Muscle of back (tissue), 13 donors: ENCODE measurements at places on chromosomes 6 and 20. TPM values are rescaled to one million over a fixed set of nuclear protein-coding genes. Genes with fewer than 3 reads are reported as not detected.
A peak's percentile ranks its signal among the peaks of the same experiment; 100 is the strongest.

GRCh38 chr6:159125951-159126352 lies 43.2 kb upstream of the FNDC1 start:
- DNase-seq, result peak; percentile 54

GRCh38 chr6:153787341-153787606 lies 251.8 kb upstream of the OPRM1 start:
- no peak for DNase-seq

GRCh38 chr6:3644739-3645012 lies 106.8 kb downstream of the PXDC1 start:
- no peak for DNase-seq

Gene CPXM1
- 47.2 TPM for polyA plus RNA-seq

- no peak for DNase-seq
Observed at GRCh38 chr20:13221313-13221672, 219 bp downstream of the ISM1 start.

DNA sequence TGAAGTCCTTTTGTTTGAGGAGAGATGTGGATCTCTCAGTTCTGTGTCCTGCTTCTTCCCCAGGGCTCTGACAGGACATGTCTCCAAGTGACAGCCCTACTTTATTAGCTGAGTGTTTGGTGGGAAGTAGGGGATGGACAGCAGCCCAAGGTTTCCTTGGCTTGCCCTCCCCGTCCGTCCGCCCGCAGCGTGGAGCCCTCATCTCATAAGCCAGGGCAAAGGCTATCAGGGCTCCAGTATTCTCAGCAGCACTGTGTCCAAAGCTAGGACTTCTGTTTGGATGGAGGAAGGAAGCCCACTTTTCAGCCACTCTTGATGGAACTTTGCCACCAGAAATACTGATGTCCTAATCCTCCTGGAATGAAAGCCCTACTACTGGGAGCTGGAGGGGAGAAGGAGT lies 13.6 kb downstream of the CDC5L start:
- no peak for DNase-seq

GRCh38 chr6:36957773-36958271 lies 3.3 kb downstream of the PI16 start:
- no peak for DNase-seq

DNA sequence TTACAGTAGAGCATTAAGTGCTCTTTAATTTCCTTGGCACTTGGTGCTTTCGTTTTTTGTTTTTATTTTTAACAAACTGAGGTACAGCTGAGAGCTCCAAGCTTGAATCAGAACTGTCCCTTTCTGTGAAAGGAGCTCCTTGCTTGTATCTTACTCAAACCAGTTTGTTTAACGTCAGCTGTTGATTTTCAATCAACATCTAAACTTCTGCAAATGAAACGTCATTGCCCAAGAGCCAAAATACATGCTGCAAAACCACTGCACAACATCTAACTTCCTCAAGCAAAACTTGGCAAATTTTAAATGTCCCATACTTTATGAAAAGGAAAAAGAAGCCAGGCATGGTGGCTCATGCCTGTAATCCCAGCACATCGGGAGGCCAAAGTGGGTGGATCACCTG lies 15.2 kb downstream of the VNN2 start:
- DNase-seq, result no peak

DNA sequence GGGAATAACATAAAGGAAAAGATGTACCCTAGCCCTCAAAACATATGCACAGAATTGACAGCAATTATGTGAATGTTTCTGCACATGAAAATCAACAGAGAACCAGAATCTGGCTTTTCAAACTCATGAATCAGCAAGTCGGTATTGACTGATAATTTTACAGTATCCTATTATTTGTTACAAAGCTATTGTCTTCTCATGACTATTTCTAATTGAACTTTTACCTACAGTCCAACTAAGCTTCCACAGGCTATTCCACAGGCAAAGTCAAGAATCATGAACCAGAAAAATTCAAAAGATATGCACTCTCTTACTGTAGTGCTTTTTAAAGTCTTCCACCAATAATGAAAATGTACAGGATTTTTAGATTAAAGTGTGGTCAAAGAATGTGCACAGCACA lies 49.1 kb upstream of the DST start:
- no peak for DNase-seq

DNA sequence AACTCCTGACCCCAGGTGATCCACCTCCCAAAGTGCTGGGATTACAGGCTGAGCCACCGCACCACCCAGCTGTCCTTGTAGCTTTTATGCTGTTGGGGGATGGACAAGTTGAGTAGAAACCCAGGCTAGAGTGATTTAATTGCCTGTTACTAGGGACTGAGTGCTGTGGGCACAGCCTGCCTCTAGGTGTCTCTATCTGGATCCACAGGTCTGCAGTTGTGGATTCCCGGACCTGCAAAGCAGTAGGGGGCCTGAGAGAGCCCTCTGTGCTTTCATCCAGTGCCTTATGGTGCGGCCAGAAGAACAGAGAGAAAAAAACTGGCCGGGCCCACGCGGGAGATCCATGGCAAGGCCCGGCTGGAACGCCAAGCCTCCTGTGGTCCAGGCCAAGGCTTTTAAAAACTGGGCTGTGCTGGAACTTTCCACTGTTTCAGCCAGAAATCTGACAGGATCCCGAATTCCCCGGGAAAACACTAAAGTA lies 5.2 kb downstream of the SIRPA start:
- DNase-seq, result peak; percentile 83

GRCh38 chr6:169398342-169399105 lies 144.9 kb upstream of the THBS2 start:
- DNase-seq, result no peak

GRCh38 chr6:127459231-127459641 lies at the start of gene KIAA0408:
KIAA0408 (minus strand) TSS chr6:127459389; CDS start chr6:127453981, 5,408 bp downstream.
- peak; percentile 95 for DNase-seq

Gene DAAM2
- polyA plus RNA-seq, result 38.4 TPM

DNA sequence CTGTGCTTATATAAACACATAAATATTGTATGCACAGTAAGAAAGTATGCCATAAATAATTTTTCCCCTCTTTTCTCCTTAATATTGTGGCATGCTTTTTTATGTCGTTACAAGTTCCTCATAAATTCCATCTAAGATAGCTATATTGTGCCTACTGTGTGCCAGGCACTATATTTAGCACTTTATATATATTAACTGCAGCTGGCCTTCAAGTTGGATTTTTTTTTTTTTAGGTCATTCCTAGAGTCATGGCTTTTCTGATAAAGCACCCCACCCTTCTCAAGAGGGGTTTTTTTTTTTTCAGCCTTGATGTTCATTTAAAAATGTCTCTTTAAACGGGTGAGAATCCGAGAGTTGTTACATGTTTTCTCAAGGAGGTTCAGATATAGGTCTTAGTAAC lies 42.8 kb upstream of the RNF8 start:
- DNase-seq, result no peak

GRCh38 chr6:104955927-104956730 lies 778 bp upstream of the LIN28B start:
- peak; percentile 43 for DNase-seq

Gene RSPO3
- polyA plus RNA-seq, result 9.7 TPM

- DNase-seq, result no peak
Observed at GRCh38 chr6:37689381-37689780, 8.3 kb downstream of the MDGA1 start.

DNA sequence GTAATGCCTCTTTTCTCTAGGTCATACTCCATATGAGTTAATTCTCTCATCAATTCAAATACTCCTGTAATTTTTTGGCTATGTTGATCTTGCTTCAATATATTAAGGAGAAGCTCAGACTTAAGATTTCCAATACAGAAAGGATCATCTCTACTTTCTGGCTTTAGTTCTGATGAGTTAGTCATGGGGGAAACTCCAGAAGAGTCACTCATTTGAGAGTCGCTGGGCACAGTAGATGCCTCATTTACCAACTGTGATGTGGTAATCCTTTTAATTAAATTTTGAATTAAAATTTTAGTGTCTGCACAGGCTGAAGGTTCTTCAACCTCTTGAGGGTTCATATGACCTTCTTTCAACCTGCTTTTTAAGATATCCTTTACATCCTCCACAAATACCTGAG lies 38.5 kb downstream of the DST start:
- DNase-seq, result no peak

Gene F13A1
- 47.5 TPM for polyA plus RNA-seq

- no peak for DNase-seq
Observed at GRCh38 chr6:13581700-13582229, 7.4 kb downstream of the SIRT5 start.

DNA sequence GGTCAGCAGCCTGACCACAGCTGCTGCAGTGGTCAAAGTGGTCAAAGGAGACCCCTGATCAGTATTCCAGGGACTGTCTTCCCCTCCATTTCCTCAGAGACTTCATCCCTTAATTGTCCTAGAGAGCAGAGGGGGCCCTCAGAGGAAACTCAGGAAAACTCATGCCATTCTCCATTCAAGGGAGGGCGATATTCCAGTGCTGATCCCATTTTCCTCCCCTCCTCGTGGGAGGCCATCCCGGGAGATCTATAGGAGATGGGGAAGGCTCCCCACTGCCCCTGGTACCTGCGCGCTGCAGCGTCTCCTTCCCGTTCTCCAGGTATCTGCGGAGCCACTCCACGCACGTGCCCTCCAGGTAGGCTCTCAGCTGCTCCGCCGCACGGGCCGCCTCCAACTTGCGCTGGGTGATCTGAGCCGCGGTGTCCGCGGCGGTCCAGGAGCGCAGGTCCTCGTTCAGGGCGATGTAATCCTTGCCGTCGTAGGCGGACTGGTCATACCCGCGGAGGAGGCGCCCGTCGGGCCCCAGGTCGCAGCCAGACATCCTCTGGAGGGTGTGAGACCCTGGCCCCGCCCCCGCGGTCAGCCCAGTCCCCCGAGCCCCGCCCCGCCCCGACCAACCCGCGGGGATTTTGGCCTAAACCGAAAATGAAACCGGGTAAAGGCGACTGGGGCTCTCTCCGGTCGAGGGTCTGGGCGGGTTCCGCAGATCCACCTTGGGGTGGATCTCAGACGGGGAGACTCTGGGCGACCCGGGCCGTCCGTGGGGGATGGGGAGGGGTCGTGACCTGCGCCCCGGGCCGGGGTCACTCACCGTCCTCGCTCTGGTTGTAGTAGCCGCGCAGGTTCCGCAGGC lies 878 bp downstream of the HLA-C start:
- DNase-seq, result peak; percentile 22

- DNase-seq, result no peak
Observed at GRCh38 chr6:16002332-16003196, 126.3 kb upstream of the MYLIP start.

DNA sequence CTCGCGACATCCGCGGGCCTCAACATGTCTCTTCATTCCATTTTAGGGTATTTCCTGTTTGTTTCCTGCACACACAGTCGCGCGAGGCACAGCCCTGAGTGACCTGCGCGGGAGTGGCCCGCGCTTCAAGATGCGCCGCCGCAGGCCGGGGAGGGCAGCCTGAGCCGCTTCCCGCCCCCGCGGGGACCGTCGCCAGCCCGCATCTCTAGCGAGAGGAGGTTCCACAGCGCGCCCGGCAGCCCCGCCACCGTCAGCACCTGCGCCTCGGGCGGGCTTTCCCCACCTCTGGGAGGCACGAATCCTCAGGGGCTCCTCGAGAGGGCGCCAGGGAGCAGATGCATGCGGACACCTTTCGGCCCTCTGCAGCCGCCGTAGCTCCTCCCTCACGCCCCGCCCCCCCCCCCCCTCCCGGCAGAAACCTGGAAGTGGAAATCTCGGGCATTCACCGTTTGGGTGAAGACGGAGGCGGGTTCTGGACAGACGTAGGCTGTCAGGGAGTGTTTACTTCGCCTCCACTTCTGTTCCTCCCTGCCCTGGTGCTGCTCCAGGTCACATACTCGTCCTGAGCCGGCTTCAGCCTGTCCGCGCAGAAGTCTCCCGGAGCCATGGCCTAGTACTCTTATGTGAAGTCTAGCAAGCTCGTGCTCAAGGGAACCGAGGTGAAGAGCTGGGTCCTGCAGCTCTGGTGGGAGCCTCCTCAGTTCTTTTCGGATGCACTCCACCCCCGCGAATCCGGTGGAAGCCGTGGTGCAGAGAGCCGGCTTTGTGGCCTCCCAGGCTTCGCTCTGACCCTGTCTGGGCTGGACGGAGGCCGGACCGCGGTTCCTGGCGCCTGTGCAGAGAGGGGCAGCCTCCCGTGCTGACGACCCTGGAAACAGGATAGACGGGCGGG lies 880.5 kb upstream of the DEFB115 start:
- peak; percentile 66 for DNase-seq

- no peak for DNase-seq
Observed at GRCh38 chr6:36969988-36970891, 15.7 kb downstream of the PI16 start.

Gene CNR1
- 0.52 TPM for polyA plus RNA-seq

Gene CD2AP
- polyA plus RNA-seq, result 14.1 TPM

Gene NELFE
- 65.9 TPM for polyA plus RNA-seq

Gene OPN5
- 0.14 TPM for polyA plus RNA-seq
